ENCODE measurements at places on chromosomes 7 and 10.

- no peak for DNase-seq
These were observed 189.8 kb downstream of the HECW1 start for GRCh38 chr7:43302211-43302711.

DNA sequence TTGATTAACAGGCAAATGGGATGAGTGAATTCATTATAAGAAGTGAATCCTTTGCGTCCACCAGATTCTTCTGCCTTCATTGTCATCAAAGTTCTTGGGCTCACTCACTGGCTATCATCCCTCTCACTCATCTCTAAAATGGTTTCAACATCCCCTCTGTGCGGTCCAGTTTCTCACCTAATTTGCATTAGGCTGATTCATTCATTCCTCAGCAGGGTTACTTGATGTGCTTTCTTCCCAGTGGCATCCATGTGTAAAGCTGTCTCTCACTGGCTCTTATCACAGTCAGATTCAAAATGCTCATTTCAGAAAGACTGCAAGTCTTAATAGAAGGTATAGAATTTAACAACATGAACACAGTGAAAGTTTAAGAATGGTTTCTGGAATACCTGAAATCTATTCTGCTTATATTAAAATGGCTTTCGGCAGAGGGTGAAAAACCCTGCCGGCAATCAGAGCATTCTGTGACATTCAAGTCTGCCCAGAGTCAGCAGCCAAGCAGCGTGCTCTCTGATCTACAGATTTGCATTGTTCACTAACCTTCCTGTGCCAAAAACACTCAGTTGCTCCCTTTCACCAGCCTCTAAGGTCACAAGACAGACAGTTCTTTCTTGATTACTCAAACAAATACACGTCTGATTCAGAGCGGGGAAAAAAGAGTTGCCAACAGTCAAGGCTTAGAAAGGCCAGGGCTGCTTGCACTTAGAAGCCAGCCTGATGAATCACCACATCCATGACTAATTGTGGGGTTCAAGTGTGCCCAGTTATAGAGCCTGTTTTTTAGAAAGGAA lies 106.7 kb downstream of the TES start:
- DNase-seq: peak; percentile 95

- DNase-seq: peak; percentile 23
These were observed 600 bp downstream of the SIRT1 start for GRCh38 chr10:67884842-67885670.

DNA sequence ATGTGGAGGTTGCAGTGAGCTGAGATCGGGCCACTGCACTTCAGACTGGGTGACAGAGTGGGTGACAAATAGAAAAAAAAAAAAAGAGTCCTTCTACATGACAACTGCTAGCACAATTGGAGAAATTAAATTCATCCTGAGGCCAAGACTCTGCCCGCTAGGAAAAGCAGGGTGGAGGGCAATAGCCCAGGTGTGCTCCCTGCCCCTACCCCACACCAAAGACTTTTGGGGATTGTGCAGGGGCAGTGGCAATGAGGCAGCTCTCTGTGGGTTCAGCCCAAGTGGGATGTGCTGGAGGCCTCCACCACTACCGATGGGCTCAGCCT lies 61.3 kb downstream of the TMEM209 start:
- DNase-seq: no peak

- no peak for DNase-seq
These were observed 19.9 kb upstream of the PCGF5 start for GRCh38 chr10:91200314-91201212.

GRCh38 chr10:48333856-48334255 lies 27.4 kb downstream of the MAPK8 start:
- no peak for DNase-seq

- no peak for DNase-seq
These were observed 52.0 kb downstream of the THNSL1 start for GRCh38 chr10:25068152-25069058.
